Foreskin keratinocyte (primary cell): ENCODE measurements at places on chromosomes 5 and 9. TPM values are rescaled to one million over a fixed set of nuclear protein-coding genes. Genes with fewer than 3 reads are reported as not detected.
A peak's percentile ranks its signal among the peaks of the same experiment; 100 is the strongest.

DNA sequence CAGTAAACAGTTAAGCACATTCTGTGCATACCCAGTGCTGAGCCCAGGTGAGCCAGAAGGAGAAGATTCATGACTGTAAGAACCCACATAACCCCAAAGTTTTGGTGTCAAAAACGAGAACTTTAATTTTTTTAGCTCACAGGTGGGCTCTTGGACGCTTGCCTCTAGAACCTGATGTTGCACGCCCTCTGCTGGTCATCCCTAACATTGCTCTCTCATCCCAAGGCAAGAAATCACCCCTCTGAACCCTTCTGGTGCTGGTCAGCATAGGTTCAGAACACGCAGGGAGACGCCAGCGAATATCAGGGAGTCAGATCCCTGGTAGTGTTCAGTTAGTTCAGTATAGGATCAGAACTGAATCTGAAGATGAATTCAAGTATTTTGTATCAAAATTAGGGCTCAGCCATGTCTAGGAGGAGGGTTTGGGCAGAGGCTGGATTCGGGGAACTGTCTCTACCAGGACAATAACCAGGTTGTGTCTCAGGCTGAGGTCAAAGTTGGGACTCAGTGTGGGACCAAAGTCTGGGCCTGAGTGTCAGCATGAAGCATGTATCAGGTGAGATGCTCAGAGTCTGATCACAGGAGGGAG lies 4.1 kb upstream of the DNAJB5 start:
- no peak for DNase-seq

- peak; percentile 36 for DNase-seq
Observed at GRCh38 chr5:79578876-79579275, 33.4 kb upstream of the TENT2 start.

- DNase-seq = peak; percentile 67
Observed at GRCh38 chr5:122727112-122727541, 47.8 kb upstream of the SNX2 start.

DNA sequence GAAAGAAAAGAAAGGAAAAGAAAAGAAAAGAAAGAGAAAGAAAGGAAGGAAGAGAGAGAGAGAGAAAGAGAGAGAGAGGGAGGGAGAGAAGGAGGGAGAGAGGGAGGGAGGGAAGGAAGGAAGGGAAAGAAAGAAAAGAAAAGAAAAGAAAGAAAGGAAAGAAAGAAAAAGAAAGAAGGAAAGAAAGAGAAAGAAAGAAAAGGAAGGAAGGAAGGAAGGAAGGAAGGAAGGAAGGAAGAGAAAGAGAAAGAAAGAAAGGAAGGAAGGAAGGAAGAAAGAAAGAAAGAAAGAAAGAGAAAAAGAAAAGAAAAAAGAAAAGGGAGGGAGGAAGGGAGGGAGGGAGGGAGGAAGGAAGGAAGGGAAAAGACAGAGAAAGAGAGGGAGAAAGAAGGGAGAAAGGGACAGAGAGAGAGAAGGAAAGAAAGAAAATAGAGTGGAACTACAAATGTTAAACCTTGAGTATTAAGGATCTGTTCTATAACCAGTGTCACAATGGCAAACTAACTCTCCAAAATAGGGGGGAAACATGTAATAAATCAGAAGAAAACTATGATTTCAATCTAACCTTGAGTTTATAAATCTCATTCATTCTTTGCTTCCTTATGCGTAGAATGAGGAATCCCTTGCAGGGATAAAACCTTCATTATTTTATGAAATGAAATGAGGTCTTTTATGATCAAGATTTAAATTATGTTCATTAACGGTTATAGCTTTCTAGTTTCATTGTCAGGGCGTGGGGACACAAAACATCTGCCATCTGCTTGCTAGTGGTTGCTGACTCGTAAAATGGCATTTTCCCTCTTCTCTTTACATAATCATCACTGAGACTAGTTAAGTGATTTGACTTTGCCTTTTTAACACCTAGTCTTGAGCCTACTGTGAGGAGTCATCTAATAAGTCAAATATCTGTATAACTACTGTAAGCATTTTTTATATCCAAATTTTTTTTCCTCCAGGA lies 40.7 kb upstream of the RAD23B start:
- DNase-seq = peak; percentile 36

DNA sequence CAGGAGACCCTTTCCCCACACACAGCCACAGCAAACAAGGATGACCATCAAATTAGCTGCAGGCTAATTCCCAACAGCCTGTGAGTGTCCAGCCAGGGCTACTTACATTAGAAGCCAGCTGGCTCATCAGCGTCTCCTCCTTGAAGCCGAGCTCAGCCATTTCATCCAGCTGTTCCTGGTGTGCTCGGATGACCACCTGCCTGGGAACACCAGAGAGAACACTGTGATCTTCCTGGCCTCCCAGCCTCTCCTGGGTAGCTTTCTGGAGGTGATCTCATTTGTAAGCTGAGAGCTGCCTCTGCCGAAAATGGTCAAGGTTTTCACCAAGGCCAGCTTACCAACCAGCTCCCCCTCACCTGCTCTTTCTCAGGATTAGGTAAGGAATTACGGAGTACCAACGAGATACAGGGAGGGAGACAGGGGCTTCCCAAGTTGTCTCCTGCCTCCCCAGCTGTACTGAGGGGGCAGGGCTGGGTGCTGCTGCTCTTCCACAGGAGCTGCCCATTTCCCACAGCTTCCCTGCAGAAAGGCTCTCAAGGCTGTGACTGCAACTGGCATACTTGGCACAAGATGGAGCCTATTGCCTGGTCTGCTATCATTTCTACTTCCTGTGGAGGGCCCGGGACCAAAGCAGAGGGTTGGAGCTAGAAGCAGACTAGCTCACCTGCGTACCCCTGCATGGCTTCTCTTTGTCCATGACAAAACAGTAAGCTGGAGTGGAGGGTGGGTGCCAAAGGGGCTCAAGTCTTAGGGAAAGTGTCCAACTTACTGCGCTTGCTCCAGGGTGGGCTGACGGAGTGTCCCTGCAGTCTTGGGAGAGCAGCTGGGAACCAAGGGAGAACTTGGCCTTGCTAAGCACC lies 73.9 kb downstream of the KIF24 start:
- DNase-seq = no peak

- DNase-seq = no peak
Observed at GRCh38 chr9:69086312-69086711, 50.8 kb downstream of the FXN start.

DNA sequence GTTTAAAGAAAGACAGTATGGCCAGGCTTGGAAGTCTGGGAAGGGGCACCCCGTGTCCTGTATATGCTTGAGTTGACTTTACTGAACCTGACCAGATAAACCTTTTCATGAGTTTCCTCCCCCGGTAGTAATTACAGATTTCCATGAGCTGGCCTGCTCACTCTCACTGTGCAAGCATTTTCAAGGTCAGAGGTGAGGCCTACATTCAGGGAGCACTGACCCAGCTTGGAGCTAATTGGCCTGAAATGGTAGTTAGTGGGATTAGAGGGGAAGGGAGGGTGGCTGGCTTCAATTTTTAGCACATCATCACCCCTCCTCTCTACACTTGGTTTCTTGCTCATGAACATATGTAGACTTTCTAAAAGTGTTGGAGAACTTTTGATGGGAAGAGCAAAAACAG lies 99.2 kb downstream of the PSAT1 start:
- no peak for DNase-seq

- no peak for DNase-seq
Observed at GRCh38 chr5:91257301-91257700, 125.8 kb downstream of the ARRDC3 start.

SLCO6A1 gene
- total RNA-seq = not detected in 2 replicates

TTC23L gene
- 0.14 TPM in 1 of 2 replicates, not detected in the other for total RNA-seq

UBAP2 gene
- total RNA-seq = 29.7 and 31.4 TPM in 2 replicates

SYK gene
- total RNA-seq = 6.1 and 6.6 TPM in 2 replicates

AGXT2 gene
- not detected in 2 replicates for total RNA-seq

MOB3B gene
- total RNA-seq = 27.7 and 35.0 TPM in 2 replicates
